ENCODE measurements at places on chromosomes 16 and 17.

DNA sequence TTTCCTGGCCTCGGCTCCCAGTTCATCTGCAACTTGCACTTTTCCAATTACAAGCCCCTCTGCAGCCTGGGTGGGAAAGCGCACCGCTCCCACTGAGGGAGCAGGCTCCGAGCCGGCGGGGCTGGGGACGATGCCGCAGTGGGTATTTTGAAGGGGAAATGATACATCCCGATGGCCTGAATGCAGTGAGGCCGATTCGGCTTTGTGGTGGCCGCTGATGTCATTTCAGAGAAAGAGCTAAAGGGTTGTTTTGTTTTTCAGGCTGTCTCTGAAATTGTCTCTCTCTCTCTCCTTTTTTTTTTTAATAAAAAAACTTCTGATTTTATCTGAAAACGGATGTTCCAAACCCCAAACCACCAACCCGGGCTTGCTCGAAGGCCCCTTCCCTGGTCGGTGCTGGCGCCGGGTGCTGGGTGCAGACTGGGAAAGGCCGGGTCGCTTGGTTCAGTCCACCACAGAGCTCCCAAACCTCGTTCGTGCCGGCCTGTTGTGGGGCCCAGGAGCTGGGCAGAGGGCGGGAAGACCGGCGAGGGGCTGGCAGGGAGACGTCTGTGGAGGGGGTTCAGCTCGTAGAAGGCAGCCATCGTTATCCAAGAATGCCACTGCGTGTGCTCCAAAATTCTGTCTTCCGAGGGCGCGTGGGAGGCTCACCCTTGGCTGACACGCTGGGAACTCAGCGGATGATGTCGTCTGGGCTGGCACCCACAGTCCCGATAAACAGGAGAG is 102.8 kb downstream of the FOXL1 start:
- DNase-seq = no peak

DNA sequence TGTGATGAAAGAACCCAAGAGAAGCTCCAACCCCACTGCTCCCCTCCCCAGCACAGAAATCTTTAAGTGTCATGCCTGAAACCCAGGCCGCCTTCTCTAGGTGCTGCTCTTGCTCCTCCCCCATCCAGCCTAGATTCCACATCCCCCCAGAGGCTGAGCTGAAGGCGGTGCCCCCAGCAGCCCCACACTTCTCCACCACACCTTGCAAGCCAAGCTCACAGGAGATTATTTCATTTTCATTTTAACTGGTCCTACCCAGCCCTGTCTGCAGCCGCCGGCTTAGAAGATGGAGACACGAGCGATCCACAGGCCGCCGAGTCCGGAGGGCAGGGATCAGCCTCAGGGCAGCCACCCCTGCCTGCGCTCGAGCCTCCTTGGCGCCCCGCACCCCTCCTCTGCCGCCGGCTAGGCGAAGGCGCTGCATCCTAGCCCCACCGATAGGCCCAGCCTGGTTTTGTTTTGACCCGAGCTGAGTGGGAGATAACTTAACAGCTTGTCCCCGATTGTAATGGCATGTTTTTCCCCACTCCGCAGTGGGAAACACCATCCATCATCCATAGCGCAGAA is 125.3 kb downstream of the RBFOX3 start:
- no peak for DNase-seq

DNA sequence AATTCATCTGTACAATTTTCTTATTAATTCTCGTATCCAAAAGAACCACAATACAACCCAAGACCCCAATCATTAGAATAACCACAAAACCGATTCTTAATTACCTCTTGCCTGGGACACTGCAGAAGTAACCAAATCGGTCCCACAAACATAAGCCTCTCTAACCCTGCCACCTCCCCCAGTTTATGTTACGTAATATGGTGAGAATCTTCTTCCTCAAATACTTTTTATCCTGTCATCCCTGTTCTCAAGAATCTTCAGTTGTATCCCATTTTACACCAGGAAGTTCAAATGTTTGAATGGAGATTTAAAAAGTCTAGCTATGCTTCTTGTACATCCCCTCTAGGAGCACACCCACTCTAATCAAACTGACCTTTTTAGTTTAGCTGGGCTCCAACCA is 269.3 kb upstream of the TBX2 start:
- DNase-seq = no peak

DNA sequence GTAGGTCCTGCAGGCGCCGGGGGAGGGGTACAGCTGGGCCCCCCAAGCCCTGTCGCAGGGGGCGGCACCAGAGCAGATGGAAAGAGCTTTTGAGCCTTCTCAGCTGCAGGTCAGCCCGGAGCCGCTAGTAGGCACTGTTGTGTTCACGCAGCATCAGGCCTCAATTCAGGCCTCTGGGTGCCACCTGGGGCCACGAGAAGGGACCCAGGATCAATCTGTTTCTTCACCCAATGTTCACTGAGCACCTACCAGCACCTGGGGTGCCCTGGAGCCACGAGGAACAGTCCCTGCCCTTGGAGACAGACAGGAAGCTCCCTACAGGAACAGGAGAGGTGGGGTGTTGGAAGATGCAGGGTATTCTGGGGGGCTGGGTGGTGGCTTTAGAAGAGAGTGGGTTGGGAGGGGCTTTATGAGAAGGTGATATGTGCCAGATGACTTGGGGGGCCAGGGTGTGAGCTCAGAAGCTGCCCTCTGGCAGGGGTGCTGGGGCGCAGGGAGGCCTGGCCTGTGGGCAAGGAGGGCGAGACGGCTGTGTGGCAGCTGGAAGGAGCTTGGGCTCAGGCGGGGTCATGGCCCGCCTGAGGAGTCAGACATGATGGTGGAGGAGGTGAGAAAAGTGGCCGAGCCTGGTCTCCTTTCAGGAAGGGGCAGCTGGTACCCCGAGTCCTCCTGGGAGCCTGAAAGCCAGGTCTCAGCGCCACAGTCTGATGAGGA is 121.9 kb upstream of the GSE1 start:
- peak; percentile 41 for DNase-seq

- no peak for DNase-seq
These were observed 2.8 kb downstream of the FAM171A2 start for GRCh38 chr17:44360826-44361225.

GRCh38 chr17:58244963-58245362 is 6.6 kb downstream of the LPO start:
- no peak for DNase-seq

- DNase-seq = no peak
These were observed 77.3 kb downstream of the ZDHHC7 start for GRCh38 chr16:84933774-84934631.

GRCh38 chr17:41537990-41538389 is 9.9 kb upstream of the KRT19 start:
- no peak for DNase-seq

DNA sequence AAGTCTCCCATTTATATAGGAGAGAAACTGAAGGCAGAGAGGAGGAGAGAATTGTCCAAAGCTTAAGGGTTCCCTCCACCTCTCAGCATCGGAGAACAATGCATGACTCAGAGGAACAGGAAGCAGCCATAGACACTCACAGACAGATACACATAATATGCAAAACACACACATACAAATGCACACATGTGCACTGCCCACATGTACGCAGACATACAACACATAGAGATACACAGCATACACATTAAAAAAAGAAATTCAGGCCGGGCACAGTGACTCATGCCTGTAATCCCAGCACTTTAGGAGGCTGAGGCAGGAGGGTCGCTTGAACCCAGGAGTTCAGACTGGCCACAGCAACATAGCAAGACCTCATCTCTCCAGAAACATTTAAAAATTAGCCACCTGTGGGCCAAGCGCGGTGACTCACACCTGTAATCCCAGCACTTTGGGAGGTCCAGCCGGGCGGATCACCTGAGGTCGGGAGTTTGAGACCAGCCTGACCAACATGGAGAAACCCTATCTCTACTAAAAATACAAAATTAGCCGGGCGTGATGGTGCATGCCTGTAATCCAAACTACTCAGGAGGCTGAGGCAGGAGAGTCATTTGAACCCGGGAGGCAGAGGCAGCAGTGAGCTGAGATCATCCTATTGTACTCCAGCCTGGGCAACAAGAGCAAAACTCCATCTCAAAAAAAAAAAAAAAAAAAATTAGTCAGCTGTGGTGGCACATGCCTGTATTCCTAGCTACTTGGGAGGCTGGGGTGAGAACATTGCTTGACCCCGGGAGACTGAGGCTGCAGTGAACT is 11.3 kb downstream of the ERAL1 start:
- DNase-seq = no peak

GRCh38 chr17:71753070-71753469 is 367.8 kb upstream of the SOX9 start:
- no peak for DNase-seq

DNA sequence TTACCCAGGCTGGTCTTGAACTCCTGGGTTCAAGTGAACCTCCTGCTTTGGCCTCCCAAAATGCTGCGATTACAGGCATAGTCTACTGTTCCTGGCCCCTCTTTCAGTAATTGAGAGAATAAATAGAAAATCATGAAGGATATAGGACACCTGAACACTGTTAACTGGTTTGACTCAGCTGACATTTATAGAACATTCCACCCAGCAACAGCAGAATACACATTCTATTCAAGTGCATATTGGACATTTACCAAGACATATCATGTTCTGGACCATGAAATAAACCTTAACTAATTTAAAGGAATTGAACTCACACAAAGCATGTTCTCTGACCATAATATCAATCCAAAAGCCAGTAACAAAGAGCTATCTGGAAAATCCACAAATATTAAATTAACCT is 19.8 kb upstream of the BAIAP2 start:
- no peak for DNase-seq

DNA sequence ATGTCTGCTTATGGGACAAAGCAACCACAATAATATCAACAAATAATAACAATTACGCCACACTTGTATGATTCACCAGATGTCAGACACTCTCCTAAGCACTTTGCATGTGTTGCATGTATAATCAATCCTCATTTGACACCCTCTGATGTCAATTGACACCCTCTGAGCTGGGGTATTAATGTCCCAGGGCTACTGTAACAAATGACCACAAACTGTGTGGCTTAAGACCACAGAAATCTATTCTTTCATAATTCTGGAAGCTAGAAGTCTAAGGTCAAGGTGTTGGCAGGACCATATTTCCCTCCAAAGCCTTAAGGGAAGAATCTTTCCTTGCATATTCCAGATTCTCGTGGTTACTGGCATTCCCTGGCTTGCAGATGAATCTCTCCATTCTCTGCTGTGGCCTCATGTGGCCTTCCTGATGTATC is 112.7 kb downstream of the NPIPB5 start:
- DNase-seq = no peak

DNA sequence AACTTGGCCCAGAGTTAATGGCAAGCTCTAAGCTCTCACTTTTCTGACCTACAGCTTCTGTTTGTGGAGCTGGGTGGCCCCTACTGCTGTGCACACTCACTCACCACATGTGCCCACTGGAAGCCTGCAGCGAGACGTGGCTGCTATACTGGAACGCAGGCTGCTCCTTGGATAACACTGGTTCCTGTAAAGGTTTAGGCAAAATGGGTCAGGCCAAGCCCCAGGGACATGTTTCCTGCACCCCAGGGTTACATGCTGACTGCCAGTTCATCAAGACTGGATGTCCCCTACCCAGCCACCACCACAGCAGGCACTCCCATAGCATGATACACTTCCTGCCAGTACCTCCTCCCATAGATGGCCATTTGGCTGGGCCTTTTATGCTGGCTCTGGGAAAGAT is 8.3 kb downstream of the POLDIP2 start:
- DNase-seq = no peak

GRCh38 chr17:35816723-35817122 is 7.4 kb downstream of the TAF15 start:
- DNase-seq = no peak

- no peak for DNase-seq
These were observed 110.2 kb upstream of the NLRP1 start for GRCh38 chr17:5694551-5694950.

GRCh38 chr17:43326490-43327275 is 72.1 kb upstream of the ARL4D start:
- no peak for DNase-seq

DNA sequence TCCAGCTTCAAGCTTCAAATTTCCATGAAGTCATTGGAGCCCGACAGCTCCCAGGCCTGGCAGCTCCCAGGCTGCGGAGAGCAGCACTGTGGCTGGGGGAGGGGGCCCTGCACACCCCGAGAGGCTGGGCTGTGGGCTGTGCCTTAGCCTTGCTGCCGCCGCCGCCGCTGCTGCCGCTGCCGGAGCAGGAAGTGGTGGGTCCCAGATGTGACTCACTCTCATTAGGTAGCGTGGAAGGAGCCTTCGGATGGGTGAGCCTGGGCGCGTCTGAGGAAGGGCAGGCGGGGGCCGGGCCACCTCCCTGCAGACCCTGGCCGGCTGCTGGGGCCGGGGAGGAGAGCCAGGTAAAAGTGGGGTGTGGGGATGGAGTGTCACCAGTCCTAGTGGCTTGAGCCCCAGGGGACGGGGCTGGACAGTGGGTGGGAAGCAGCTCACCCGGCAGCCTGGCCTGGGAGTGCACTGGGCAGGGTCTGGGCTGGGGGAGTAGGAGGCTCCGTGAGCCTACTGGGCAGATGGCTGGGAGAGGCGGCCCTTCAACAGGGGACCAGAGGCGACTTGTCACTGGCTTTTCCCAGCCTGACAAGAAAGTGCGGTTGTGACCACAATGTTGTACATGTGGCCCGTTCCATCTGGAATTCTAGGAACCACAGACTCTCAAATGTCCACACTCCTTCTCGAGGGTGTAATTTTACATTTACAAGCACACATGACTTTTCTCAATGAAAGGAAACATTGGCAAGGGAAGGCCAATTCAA is at the start of gene ADCY7:
Gene ADCY7, plus strand, starts transcription at position 215 of the 755 bp plus-strand sequence. CDS start 21,629 bp downstream, outside the sequence.
- DNase-seq = peak; percentile 77

DNA sequence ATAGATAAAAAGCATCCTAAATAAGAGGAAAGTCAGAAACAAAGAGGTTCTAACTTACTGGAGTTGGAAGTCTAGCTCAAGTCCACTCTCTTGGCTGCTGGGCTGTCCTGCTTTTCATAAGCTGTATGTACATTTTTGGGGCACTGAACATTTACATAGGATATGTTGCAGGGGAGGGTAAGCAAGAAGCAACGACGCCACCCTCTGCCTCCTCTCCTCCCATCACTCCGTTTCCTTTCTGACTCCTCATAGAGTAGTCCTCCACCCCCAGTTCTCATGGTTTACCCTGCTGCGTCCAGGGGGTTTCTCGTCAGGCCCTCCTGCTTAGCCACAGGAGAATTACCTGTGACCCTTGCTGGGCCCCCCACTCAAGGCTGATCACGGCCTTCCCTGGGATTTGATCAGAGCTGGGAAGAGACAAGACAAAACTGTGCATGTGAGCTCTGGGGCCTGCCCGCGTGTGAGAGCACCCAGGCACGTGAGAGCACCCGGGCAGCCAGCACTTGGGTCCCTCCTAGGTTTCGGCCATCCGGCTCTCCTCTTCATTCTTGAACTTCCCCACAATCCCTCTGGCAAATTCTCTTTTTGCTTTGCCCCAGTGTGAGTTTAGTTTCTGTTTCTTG is 37.1 kb downstream of the TMEM11 start:
- no peak for DNase-seq

GRCh38 chr16:11805556-11805955 is 8.5 kb upstream of the ZC3H7A start:
- DNase-seq = no peak

DNA sequence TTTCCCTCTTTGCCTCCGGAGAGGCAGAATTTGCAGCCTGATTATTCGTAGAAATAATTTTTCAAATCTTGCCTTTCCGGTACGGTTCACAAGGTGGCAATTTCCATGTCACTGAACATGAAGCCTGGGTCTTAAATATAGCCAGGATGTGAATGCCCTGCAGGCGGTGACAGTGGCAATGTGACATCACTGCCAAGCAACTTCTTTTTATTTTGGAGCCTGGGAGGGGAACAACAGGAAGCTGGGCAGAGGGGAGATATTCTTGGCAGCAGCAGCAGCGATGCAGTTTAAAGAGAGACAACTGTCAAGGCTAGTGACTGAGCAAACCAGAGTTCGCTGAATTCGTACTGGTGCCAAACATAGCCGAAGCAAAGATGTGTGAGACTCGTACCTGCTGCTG is 171.1 kb downstream of the SNX29 start:
- no peak for DNase-seq

Data from effector memory CD8-positive, alpha-beta T cell (primary cell).